Activated naive CD4-positive, alpha-beta T cell treated with anti-CD3 and anti-CD28 coated beads for 36 hours (primary cell): ENCODE measurements at places on chromosomes 3 and 15. TPM values are rescaled to one million over a fixed set of nuclear protein-coding genes. Genes with fewer than 3 reads are reported as not detected.

GRCh38 chr3:46400000-46400734 is 6.7 kb downstream of the CCR5AS start:
- no peaks in the 10 kb centered on the region for H3K36me3 ChIP-seq
- H3K27ac ChIP-seq: no peak overlapping the region
- no peak overlapping the region for H3K4me3 ChIP-seq

GRCh38 chr3:101780661-101781060 is 1.6 kb downstream of the NXPE3 start:
- H3K27ac ChIP-seq: peak overlapping the region; percentile 71
- H3K27me3 ChIP-seq: no peaks in the 10 kb centered on the region
- peak; percentile 13 for DNase-seq
- peak overlapping the region; percentile 95 for H3K4me3 ChIP-seq

- no peak for DNase-seq
- H3K4me1 ChIP-seq: no peaks in the 10 kb centered on the region
- no peak overlapping the region for H3K4me3 ChIP-seq
- no peaks in the 10 kb centered on the region for H3K36me3 ChIP-seq
- H3K27ac ChIP-seq: no peak overlapping the region
These were observed 145.7 kb downstream of the EPHA6 start for GRCh38 chr3:96959901-96960641.

DNA sequence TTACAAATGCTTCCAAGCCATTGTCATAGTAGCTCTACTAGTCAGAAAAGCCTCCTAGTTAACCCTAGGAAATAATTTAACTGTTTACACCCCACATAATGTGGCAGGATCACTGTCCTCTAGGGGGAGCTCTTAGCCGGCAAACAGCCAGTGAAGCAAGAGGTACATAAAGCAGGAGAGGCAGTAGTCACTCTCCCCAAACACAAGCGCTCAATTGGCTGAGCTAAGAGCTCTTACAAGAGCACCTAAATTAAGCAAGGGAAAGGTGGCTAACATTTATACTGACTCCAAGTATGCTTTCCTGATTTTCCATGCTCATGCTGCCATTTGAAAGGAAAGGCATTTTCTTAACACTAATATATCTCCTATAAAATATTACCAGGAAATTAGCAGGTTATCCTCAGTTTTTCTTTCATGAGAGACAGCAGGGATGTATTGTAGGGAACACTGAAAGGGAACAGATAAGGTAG is 37.6 kb downstream of the NCEH1 start:
- no peak overlapping the region for H3K27ac ChIP-seq
- no peaks in the 10 kb centered on the region for H3K36me3 ChIP-seq
- H3K4me1 ChIP-seq: no peaks in the 10 kb centered on the region
- DNase-seq: peak; percentile 89

DNA sequence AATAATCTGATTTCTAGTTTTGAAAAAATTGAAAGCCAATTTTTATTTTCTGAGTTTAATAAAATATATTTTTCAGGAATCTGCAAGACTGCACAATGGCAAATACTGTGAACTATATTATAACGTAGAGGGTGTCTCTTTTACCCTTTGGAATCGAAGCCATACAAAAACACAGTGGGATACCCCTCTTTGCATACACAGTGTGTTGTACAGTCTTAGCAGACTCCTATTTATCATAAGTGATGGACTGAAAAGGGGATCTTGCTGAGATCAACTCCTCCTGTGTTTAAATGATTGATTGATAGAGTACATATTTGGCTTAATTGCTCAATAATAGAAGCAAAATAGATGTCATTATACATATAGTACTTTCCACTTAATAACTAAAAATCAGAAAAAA is 981.2 kb downstream of the NSUN3 start:
- H3K4me1 ChIP-seq: no peaks in the 10 kb centered on the region
- no peak overlapping the region for H3K27ac ChIP-seq
- DNase-seq: no peak

DNA sequence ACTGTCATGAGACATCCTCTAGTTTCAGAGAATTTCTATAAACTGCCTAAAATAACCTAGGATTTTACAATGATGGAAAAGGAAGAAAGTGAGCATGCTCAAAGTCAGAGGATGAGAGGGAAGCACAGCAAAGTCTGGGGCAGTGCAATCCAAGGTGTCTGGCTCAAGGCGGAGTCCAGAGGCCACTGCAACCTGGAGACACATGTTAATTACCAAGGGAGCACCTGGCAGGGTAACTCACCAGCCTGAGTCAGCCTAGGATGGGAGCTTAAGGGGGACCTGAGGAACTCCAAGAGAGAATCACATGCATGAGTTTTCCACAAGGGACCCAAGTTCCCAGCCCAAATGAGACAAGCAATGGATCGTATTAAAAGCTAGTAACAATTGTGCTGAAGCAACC is 49.8 kb downstream of the PLD1 start:
- H3K27me3 ChIP-seq: peaks cover 8% of the 10 kb centered on the region
- H3K27ac ChIP-seq: no peak overlapping the region
- no peaks in the 10 kb centered on the region for H3K36me3 ChIP-seq
- no peak for DNase-seq

The SKIL gene
- total RNA-seq: 17.5 TPM

The HTD2 gene
- total RNA-seq: 6.9 TPM

The IQCF5 gene
- total RNA-seq: not detected

The SUMF1 gene
- total RNA-seq: 3.9 TPM

The NPAP1 gene
- not detected for total RNA-seq

The FGF7 gene
- not detected for total RNA-seq
